ENCODE measurements at places on chromosomes 7 and 10.

DNA sequence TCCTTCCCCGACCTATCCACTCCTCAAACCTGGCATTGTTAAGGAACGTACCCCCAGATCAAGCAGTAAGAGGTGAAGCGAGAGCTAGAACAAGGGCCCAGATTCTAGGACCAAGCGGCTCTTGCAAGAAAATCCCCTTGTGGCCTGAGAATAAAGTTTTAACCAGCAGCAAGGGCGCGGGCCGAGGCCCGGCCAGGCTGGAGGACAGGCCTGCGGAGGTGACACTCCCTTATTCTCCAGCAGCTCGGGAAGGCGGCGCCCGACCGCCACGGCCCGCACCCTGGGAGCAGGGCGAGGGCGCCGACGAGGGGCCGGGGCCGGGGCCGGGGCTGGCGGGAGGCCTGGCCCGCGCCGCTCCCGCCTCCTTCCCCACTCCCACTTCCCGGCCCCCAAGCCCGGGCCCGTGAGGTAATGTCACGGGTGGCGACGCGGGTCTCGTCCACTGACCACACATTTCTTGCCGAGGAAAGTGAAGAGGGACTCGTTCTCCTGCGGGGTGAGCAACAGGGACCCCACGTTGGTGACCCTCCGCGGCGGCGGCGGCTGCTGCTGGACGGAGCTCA lies 551 bp downstream of the WASL start:
- peak; percentile 45 for DNase-seq

GRCh38 chr10:104323085-104323484 lies 15.2 kb downstream of the ITPRIP start:
- no peak for DNase-seq

GRCh38 chr7:96199421-96199820 lies 122.5 kb downstream of the SLC25A13 start:
- peak; percentile 42 for DNase-seq

DNA sequence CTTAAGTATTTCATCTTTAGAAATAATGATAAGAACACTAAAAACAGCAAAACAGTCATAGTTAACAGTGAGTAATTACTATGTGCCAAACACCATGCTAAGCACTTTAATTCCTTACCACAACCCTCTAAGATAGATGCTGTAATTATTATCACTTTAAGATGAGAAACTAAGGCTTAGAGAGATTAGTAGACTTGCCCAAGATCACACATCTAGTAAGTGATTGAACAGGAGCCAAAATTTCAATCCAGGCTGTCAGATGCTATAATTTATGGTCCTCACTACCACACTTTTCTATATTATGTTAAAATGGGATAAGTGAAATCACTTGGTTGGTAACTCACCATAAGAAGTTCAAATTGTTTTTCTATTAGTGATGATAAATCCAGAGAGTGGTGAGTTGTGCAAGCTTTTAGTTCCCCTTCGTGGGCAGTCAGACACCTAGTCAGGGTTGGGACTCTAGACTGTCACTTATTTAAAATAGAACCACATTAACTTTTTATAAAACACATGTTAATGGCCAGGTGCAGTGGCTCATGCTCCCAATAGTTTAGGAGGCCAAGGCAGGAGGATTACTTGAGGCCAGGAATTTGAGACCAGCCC lies 85.9 kb upstream of the GATA3 start:
- DNase-seq, result no peak

- DNase-seq, result peak; percentile 92
Observed at GRCh38 chr10:95266674-95267095, 24.1 kb downstream of the PDLIM1 start.

DNA sequence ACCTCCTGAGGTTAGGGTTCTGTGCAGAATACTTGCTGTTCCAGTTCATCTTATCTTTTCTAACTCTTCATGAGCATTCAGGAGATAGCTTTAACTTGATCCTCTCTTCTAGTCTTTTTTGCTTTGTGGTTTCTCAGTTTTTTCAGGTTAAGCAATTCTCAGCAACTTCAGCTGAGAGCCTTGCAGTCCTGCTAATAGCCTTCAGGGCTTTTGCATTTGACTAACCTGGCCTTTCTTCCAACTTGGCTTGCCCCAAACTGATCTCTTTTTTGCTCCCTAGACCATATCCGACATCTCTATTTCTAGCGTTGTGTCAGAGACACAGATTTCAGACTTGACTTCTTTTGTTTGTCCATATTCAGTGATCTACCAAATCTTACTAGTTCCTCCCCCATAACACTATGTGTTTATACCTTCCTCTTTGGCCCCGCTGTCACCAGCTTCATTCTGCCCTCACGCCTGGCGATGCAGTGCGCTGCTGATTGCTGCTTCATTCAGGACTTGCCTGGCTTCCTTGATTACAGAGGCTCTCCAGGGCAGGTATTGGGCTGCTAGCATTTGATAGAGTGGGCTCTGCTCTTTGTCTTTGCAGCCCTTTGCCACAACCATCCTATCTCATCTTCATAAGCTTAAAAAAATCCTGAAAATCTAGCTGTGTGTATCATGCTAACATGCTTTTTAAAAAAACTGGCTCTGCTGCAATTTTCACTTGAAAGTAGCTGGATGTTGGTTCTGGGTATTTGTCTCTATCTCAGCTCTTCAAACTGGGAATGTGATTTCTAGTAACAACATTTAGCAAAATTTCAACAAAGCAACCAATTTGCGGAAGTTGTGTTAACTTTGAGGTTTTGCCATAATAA lies 9.6 kb downstream of the CUL1 start:
- no peak for DNase-seq

DNA sequence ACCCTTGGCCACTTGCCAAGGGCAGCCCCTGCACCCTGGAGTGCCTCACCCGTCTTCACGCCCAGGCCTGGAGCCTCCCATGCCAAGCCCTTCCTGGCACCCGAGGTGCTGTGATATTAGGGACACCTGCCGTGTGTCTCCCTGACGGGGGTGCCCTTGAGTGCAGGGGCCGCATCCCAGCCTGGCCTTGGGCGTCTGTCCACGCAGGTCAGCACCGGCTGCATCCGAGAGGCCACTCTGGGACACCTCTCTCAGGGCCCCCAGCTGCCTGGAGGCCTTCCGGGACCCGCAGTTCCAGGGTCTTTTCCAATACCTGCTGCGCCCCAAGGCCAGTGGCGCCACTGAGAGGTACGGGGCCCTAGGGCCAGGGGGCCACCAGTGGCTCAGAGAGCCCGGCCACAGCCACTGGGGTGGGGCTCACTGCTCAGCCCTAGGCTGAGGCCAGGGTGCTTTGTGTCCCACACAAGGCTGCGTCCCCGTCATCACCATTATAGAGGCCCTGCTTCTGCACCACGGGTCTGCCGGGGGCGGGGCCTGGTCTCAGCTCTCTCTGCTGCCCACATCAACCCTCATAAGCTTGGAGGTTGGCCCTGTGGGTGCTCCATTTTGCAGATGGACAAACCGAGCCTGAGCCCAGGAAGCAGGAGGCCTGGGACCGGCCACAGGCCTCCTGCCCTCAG lies 12.7 kb downstream of the AP5Z1 start:
- DNase-seq, result no peak

- peak; percentile 54 for DNase-seq
Observed at GRCh38 chr7:19051767-19052375, 65.6 kb downstream of the TWIST1 start.

GRCh38 chr10:5904227-5904626 lies 14.2 kb downstream of the FBH1 start:
- no peak for DNase-seq

DNA sequence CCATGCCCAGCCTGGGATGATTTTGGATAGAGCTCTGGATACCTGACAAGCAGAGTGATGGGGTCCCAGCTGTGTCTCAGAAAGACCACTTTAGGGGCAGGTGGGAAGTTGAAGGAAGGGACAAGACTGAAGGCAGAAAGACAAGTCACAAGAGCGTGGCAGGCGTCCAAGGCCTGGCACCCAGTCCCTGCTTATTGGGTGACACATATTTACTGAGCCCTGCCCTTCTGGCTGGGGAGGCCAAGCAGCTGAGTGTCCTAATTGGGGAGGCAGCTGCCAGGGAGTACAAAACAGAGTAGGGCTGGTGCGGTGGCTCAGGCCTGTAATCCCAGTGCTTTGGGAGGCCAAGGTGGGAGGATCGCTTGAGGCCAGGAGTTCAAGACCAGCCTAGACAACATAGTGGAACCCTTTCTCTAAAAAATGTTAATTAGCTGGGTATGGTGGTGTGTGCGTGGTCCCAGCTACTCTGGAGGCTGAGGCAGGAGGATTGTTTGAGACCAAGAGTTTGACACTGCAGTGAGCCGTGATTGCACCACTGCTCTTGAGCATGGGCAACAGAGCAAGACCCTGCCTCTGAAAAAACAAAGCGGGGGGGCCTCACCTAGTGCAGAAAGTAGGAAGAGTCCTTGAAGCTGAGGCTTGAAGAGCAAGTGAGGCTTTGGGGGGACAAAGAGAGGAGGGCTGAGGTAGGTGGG lies 53.0 kb upstream of the GTF2I start:
- DNase-seq, result no peak

GRCh38 chr7:130491841-130492522 lies at the start of gene MEST:
MEST (plus strand) TSS chr7:130492085; CDS start chr7:130492314, 229 bp downstream.
- peak; percentile 57 for DNase-seq

DNA sequence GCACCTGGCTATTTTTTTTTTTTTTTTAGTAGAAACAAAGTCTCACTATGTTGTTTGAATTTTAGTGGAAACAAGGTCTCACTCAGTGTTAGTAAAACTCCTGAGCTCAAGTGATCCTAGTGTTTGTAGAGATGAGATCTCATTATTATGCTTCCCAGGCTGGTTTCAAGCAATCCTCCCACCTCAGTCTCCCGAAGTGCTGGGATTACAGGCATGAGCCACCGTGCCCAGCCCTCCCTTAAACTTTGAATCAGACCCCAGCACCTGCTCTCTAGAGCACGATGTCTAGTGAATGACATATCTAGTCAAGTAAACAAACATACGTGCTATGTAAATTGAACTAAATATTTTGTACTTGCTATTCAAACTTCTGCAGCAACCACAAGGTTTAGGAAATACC lies 105.6 kb upstream of the MYO3A start:
- no peak for DNase-seq

DNA sequence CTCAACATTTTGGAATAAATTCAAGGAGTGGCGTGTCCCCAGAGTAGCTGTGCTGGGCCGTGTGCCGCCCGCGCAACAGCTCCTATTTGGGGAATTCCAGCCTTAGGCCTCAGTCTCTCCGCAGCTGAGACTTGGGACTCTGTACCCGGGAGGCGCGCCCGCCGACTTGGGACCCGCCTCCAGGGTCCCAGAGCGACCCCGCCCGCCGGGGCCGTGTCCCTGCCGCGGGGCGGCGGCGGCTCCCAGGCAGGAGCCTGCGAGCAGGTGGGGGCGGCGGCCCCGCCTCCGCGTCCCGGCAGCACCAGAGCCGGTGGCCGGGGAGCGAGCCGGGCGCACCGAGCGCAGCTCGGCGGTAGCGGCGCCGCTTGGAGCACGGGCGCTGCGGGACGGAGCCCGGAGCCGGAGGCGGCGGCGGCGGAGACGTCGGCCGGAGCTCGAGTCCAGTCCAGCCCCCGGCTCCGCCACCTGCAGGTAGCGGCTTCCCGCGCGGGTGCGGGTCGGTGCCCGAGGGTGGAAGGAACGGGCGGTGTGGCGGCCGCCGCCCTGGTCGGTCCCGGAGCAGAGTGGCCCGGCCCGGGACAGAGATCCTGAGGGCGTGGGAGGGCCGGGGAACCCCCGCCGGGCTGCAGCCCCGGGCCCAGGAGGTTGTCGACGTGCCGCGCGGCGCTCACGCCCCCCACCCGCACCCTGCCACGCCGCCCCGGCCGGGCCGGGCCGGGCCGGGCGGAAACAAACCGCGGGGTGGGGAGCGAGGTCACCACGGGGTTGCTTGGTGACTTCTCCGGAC lies at the start of gene WIPF3:
TSS of gene WIPF3 (plus strand) at position 301 of the 787 bp plus-strand sequence. CDS start 28,217 bp downstream, outside the sequence.
- peak; percentile 4 for DNase-seq

GRCh38 chr7:48411619-48412018 lies 240.4 kb downstream of the ABCA13 start:
- DNase-seq, result no peak

GRCh38 chr7:99219185-99219767 lies 11.4 kb upstream of the KPNA7 start:
- DNase-seq, result no peak

- DNase-seq, result no peak
Observed at GRCh38 chr7:1729773-1730172, 59.7 kb downstream of the ELFN1 start.

DNA sequence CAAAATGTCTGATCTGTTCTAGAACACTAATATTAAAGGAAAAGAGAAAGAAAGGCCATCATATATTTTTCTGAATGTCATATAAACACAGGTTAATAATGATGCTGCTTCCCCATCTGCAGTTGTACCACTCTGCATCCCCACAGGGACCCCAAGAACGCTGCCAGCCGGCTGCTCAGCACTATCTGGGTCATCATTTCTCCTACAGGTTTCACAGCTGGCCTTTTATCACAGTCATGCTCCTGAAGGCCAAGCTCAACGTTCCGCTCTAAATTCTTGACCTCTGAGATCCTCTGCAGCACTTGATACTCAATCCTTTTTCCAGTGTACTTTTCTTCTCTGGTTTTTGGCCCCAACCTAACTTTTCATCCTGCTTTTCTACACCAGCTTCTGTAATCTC lies 4.8 kb downstream of the IDI1 start:
- no peak for DNase-seq

GRCh38 chr7:151905766-151906165 lies 28.9 kb upstream of the PRKAG2 start:
- DNase-seq, result no peak

- DNase-seq, result peak; percentile 59
Observed at GRCh38 chr7:116998567-116999175, 45.4 kb downstream of the ST7 start.

- peak; percentile 75 for DNase-seq
Observed at GRCh38 chr10:30437031-30437841, 3.3 kb downstream of the MAP3K8 start.

DNA sequence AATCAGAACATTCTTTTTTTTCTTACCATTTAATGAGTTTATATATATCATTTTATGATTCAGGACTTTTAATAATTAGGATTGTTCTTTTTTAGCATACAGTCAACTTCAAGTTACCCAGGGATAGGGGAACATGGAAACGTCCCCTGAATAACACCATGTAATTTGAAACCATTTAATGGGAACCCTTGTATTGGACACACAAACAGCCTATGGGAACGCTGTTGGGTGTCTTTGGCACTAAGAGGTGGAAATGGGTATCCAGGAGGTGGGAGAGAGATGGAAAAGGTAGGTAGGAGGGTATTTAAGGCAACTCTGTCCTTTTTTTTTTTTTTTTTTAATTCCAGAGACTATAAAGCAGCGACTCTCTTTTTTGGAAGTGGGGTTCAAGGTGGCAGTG lies 2.6 kb downstream of the LUC7L2 start:
- DNase-seq, result no peak

DNA sequence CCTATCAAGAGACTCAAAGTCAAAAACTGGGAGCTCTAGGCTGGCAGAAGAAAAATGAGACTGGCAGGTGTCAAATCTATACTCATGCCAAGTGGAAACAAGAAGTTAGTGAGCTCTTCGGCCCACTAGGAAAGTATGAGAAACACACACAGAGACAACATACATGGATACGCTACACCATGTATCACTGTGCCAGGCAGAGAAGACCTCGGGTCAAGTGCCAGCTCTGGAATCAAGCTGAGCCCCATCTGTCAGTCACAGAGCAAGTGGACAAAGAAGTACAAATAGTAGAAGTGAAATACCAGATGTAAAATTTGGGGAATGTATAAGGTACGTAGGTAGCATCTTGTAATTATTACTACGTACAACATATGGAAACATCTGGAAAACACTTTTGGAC lies 62.4 kb downstream of the FAM13C start:
- no peak for DNase-seq
